GM23248 (cell line): ENCODE measurements at places on chromosomes 16 and 17. TPM values are rescaled to one million over a fixed set of nuclear protein-coding genes. Genes with fewer than 3 reads are reported as not detected.
A peak's percentile ranks its signal among the peaks of the same experiment; 100 is the strongest.

DNA sequence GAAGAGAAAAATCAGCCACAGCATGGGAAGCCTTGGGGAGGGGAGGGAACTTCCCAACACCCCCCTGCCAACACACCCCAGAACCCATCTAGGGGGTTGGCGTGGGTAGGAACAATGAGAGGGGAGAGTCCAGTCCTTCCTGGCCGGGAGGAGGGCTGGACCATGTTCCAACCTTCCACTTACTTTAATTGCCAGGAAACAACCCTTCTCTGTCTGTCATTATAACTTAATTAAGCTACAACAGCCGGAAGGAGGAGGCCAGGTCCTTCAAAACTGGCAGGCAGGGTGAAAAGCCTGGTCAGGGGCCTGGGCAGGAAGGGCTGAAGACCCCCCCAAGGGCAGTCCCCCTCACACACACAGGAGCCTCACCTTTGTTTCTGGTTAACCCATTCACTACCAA is 447.0 kb downstream of the SOX9 start:
- H3K27ac ChIP-seq, result no peak overlapping the region
- no peaks in the 10 kb centered on the region for H3K27me3 ChIP-seq
- DNase-seq, result no peak
- H3K4me3 ChIP-seq, result no peak overlapping the region

GRCh38 chr16:76913046-76913445 is 277.9 kb upstream of the MON1B start:
- no peaks in the 10 kb centered on the region for H3K27me3 ChIP-seq
- H3K27ac ChIP-seq, result no peak overlapping the region
- DNase-seq, result peak; percentile 3
- H3K4me1 ChIP-seq, result no peaks in the 10 kb centered on the region

GRCh38 chr17:1606352-1606985 is 22.2 kb downstream of the SLC43A2 start:
- H3K27me3 ChIP-seq, result no peaks in the 10 kb centered on the region
- no peak overlapping the region for H3K27ac ChIP-seq
- peaks cover 5% of the 10 kb centered on the region; the same call in 1 of the 2 replicates for H3K4me1 ChIP-seq
- DNase-seq, result no peak
- no peaks in the 10 kb centered on the region for H3K36me3 ChIP-seq
- no peak overlapping the region for H3K4me3 ChIP-seq

- H3K4me1 ChIP-seq, result no peaks in the 10 kb centered on the region
- H3K36me3 ChIP-seq, result no peaks in the 10 kb centered on the region
- no peaks in the 10 kb centered on the region for H3K27me3 ChIP-seq
- H3K4me3 ChIP-seq, result no peak overlapping the region
- DNase-seq, result no peak
Observed at GRCh38 chr16:50956637-50957036, 194.4 kb downstream of the SALL1 start.

- no peaks in the 10 kb centered on the region for H3K36me3 ChIP-seq
- H3K27me3 ChIP-seq, result no peaks in the 10 kb centered on the region
- H3K27ac ChIP-seq, result peak overlapping the region; percentile 10; the same call in 1 of the 2 replicates
- DNase-seq, result peak; percentile 67
- H3K4me3 ChIP-seq, result peak overlapping the region; percentile 34
Observed at GRCh38 chr16:14337303-14338191, 266.4 kb downstream of the MRTFB start.

- H3K4me3 ChIP-seq, result no peak overlapping the region
- no peaks in the 10 kb centered on the region for H3K27me3 ChIP-seq
- peak; percentile 48 for DNase-seq
- H3K36me3 ChIP-seq, result no peaks in the 10 kb centered on the region
Observed at GRCh38 chr17:82794781-82795482, 43.1 kb downstream of the TBCD start.

- DNase-seq, result peak; percentile 53
- no peak overlapping the region; the same call in 1 of the 2 replicates for H3K27ac ChIP-seq
- no peaks in the 10 kb centered on the region for H3K27me3 ChIP-seq
- H3K36me3 ChIP-seq, result no peaks in the 10 kb centered on the region
- no peak overlapping the region for H3K4me3 ChIP-seq
Observed at GRCh38 chr17:80696456-80696855, 151.8 kb downstream of the RPTOR start.

DNA sequence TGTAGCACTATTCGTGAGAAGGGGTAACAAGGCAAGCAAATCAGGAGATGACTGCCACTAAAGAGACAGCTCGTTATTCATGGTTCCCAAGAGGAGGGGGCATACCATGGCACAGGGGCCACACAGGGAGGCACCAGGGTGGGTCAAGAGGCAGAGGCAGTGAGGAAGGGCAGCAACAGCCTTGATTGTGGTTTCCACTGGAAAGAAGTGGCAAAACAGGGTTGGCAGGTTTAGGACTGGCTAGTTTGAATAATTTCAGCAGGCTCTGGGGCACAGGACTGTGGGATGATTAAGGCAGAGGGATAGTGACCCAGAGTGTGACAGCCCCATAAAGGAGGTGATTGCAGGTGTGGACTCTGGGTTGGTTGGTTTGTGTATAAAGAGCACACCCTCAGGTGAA is 188.9 kb downstream of the CBLN1 start:
- no peak overlapping the region for H3K27ac ChIP-seq
- H3K36me3 ChIP-seq, result no peaks in the 10 kb centered on the region
- no peaks in the 10 kb centered on the region for H3K27me3 ChIP-seq
- H3K4me1 ChIP-seq, result no peaks in the 10 kb centered on the region
- no peak for DNase-seq

DNA sequence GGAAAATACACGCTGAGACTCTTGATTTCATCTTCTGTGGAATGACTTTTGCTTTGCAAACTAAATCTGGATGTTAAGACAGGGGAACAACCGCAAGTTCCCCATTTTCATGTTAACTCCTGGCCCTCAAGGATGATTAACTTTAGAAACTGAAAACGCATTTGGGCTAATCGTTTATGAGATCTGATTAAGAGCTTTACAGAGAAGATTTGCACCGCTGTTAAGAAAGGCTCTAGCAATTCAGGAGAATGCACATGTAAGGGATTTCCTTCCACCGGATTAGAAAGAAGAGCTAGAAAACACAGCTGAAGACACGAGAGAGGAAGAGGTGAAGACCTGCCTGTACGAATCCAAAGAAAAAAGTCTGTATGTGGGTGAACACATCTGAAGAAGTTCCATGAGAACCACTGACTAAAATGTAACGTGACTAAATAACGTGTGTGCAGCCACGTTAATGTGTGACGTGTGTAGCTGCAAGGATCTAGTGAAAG is 106.4 kb downstream of the YPEL2 start:
- H3K27me3 ChIP-seq, result no peaks in the 10 kb centered on the region
- H3K36me3 ChIP-seq, result no peaks in the 10 kb centered on the region
- no peak for DNase-seq
- H3K27ac ChIP-seq, result no peak overlapping the region
- H3K4me3 ChIP-seq, result no peak overlapping the region

DNA sequence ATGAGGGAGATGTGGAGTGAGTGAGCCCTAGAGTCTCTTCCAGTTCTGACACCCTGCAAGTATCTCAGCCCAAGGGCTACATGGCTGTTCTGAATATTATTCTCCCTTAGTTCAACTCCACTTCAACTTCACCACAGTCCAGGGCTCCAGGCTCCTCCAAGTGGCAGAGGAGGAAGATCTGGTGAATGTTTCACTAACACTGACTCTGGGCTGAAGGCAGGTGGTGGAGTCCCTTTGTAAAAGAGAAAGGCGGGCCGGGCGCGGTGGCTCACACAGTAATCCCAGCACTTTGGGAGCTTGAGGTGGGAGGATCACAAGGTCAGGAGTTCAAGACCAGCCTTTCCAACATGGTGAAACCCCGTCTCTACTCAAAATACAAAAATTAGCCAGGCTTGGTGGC is 13.6 kb downstream of the CCDC92B start:
- no peaks in the 10 kb centered on the region for H3K4me1 ChIP-seq
- no peak overlapping the region for H3K4me3 ChIP-seq

GRCh38 chr16:20850981-20851380 is 44.7 kb downstream of the REXO5 start:
- H3K4me3 ChIP-seq, result no peak overlapping the region
- peak overlapping the region; percentile 63 for H3K27ac ChIP-seq
- H3K4me1 ChIP-seq, result peaks cover 53% of the 10 kb centered on the region
- peaks cover 12% of the 10 kb centered on the region for H3K36me3 ChIP-seq

- no peak overlapping the region for H3K27ac ChIP-seq
- no peaks in the 10 kb centered on the region for H3K36me3 ChIP-seq
- no peaks in the 10 kb centered on the region for H3K27me3 ChIP-seq
- no peaks in the 10 kb centered on the region for H3K4me1 ChIP-seq
Observed at GRCh38 chr16:87264634-87265033, 52.6 kb downstream of the C16orf95 start.

- H3K27me3 ChIP-seq, result no peaks in the 10 kb centered on the region
- H3K36me3 ChIP-seq, result no peaks in the 10 kb centered on the region
- H3K4me1 ChIP-seq, result no peaks in the 10 kb centered on the region
- H3K4me3 ChIP-seq, result no peak overlapping the region
Observed at GRCh38 chr16:71344315-71344905, 14.1 kb upstream of the CALB2 start.

- H3K4me3 ChIP-seq, result no peak overlapping the region
- H3K27me3 ChIP-seq, result no peaks in the 10 kb centered on the region
- no peaks in the 10 kb centered on the region for H3K36me3 ChIP-seq
- H3K27ac ChIP-seq, result no peak overlapping the region
- H3K4me1 ChIP-seq, result peaks cover 12% of the 10 kb centered on the region; the same call in 1 of the 2 replicates
Observed at GRCh38 chr16:87176735-87177134, 140.5 kb downstream of the C16orf95 start.

DNA sequence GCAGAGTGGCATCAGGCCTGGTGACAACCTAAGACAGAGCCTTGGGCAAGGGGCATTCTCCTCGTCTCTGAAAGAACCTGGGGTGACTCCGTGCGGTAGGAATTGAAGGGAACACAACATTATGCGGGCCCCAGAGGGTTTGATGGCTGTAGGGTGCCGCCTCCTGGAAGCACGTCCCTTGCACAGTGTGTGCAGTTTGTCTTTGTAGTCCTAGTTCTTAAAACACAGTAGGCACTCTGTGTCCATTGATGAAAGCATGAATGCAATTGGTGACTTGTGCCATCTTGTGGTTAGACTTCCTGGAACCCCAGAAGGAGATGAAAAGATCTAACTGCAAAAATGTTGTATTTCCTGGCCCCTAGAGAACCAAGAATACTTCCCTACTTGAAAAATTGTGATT is 279.8 kb downstream of the UTP18 start:
- H3K27me3 ChIP-seq, result no peaks in the 10 kb centered on the region
- no peaks in the 10 kb centered on the region for H3K36me3 ChIP-seq
- H3K4me1 ChIP-seq, result no peaks in the 10 kb centered on the region
- no peak overlapping the region for H3K27ac ChIP-seq
- H3K4me3 ChIP-seq, result no peak overlapping the region
- no peak for DNase-seq

DNA sequence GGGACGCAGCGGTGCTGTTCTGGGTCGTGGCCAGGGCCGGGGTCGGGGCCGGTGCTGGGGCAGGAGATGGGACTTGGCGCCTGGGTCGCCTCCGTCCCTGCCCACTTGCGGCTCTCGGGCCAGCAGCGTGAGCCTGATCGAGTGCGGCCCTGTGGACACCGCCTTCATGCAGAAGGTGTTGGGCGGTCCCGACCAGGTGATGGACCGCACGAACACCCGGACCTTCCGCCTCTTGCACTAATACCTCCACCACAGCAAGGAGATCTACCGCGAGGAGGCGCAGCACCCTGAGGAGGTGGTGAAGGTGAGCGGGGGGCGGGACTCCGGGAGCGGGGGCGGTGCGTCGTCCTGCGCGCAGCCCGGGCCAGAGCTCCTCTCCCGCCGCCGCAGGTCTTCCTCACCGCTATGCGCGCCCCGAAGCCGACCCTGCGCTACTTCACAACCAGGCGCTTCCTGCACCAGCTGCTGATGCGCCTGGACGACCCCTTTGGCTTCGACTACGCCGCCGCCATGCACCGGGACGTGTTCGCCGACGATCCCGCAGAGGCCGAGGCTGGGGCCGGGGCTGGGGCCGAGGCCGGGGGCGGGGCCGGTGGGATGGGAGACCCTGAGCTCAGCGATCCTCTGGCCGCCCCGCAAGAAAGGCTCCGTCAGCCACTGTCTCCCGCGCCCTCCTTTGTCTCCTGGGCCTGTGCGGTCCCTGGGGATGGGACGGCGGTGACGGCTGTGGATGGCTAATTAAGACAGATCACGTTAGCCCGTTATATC is 4.5 kb upstream of the HSD17B1 start:
- no peaks in the 10 kb centered on the region for H3K27me3 ChIP-seq
- no peaks in the 10 kb centered on the region for H3K4me1 ChIP-seq
- H3K27ac ChIP-seq, result no peak overlapping the region

- H3K4me1 ChIP-seq, result no peaks in the 10 kb centered on the region
- peak; percentile 16 for DNase-seq
- H3K27ac ChIP-seq, result no peak overlapping the region
- H3K36me3 ChIP-seq, result no peaks in the 10 kb centered on the region
Observed at GRCh38 chr17:74446551-74447500, 14.9 kb downstream of the GPRC5C start.

DNA sequence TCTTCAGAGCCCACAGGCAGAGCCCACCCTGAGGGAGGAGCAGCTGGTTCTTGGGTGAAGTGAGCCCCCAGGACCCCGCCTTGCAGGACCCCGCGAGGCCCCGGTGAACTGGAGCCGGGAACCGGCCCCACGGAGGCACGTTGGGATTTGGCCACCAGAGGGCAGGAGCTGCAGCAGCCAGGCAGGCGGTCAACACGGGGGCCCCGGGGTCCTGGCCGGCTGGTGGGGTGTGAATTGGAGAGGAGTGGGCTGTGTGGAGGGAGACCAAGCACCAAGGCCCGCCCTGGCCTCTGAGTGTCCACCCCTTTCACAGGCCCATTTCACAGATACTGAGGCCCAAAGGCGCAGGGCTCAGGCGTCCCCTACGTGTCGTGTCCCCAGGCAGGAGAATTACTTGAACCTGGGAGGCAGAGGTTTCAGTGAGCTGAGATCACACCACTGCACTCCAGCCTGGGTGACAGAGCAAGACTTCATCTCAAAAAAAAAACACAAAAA is 2.2 kb downstream of the DPEP1 start:
- peaks cover 3% of the 10 kb centered on the region; the same call in 1 of the 2 replicates for H3K27me3 ChIP-seq
- H3K27ac ChIP-seq, result no peak overlapping the region
- H3K4me3 ChIP-seq, result no peak overlapping the region
- no peaks in the 10 kb centered on the region for H3K36me3 ChIP-seq
- peak; percentile 44 for DNase-seq

DNA sequence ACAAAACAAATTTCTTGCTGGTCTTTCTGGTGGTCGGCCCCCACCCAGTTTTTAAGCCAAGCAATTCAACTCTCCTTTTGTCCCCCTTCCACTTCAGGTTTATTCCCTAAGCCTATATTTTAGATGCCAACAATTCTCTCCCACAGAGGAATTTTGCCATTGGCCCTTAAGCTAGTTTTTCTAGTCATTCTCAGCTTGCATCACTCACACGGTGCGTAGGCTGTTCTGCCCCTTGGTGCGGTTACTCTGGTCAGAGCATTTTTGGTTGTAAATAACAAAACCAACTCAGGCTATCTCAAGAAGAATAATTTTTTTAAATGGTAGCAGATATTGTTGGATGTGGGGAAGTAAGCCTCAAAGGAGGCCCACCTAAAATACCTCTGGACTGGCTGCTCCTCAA is 33.7 kb upstream of the DYNLL2 start:
- peaks cover 8% of the 10 kb centered on the region; the same call in 1 of the 2 replicates for H3K27me3 ChIP-seq
- no peaks in the 10 kb centered on the region for H3K4me1 ChIP-seq
- no peak overlapping the region for H3K4me3 ChIP-seq
- DNase-seq, result no peak

Gene LHX1
- not detected in 2 replicates for polyA plus RNA-seq

Gene DNAJA3
- 50.9 and 51.0 TPM in 2 replicates for polyA plus RNA-seq

Gene TOM1L1
- polyA plus RNA-seq, result 5.5 and 6.9 TPM in 2 replicates

Gene C16orf89
- polyA plus RNA-seq, result not detected in 2 replicates

Gene TBC1D3B
- polyA plus RNA-seq, result 0.64 and 1.0 TPM in 2 replicates

Gene ZNF785
- 5.4 and 6.9 TPM in 2 replicates for polyA plus RNA-seq

Gene NPIPA2
- 1.7 and 2.0 TPM in 2 replicates for polyA plus RNA-seq

Gene PGP
- 10.1 TPM in 2 replicates for polyA plus RNA-seq
